AG09319 (cell line): ENCODE measurements at places on chromosomes 16 and 17.

- DNase-seq: no peak
Observed at GRCh38 chr17:51032850-51033249, 87.8 kb downstream of the SPAG9 start.

DNA sequence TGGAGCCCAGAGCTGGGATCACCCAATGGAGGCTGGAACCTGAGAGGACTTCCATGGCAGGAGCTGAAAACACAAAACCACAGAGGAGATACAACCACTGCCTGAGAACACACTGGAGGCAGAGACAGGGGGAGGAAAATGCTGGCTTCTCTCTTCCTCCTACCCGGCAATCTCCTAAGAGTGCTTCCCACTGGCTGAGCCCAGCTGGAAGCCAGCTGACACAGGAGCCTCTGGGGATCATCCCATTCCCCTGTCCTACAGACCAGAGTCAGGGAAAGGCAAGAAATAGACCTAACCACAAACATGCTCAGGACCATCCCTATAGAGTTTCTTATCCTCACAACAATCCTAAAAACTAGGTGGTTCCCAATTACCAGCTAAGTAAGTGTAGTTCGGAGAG, 112.4 kb upstream of the CDH5 start:
- no peak for DNase-seq

GRCh38 chr17:44847586-44847985, at the start of gene HIGD1B:
TSS of gene HIGD1B (plus strand) at chr17:44847883. CDS start at chr17:44848153, 270 bp downstream.
- no peak for DNase-seq

DNA sequence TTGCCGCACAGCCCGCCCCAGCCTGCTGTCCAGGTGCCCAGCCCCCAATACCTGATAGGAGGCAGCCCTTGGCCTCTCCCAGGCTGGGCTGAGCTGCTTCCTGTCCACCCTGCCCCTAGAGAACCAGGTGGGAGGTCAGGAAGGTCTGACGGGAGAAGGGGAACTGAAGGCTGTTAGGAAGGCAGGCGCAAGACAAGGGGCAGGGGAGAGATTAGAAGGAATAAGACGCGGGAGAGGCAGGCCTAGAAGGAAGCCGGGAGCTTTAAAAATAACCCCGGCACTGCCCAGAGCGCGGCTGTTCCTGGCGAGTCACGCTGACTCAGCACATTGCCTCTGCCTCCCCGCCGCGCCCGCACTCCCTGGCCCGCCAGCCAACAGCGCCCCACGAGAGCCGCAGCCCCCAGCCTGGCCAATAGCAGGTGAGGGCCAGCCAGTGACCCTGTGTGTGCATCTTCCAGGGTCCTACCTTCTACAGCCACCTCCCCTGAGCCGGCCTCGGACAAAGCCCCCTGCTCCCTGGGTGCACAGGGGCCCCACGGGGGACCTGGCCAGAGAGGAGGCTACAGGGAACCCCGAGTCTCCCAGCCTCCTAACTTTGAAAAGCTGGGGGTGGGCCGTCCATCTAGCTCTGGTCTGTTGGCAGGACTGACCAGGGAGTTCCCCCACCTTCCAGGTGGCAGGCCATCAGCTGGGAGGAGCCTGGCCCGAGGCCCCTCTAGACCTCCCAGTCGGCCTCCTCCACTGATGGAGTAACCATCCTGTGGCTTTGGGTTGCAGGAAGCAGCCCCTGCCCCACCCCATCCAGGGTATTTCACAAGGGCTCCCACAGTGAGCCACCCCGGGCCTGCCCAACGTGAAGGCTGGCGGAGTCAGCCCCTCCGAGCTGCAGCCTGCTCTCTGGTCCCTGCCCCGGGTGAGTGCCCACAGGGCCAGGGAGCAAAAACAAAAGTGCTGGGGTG, 4.0 kb downstream of the MAFG start:
- DNase-seq: no peak

DNA sequence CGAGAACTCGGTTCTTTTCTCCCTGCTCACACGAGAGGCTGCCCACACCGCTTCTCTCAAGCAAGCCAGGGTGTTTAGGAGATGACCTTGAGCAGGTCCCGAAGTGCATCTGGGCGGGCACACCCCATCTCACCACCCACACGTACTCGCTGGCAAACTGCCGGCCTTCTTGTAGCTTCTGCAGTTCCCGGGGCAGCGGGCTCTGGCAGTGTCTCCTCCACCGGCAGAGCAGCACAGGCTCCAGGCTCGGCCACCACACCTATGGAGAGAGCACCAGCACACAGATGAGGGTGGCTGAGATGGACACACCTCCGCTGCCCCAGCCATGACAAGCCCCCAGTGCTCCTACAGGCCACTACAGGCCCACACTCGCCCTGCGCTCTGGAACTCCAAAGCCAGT, 23.5 kb downstream of the ZNF276 start:
- DNase-seq: no peak

DNA sequence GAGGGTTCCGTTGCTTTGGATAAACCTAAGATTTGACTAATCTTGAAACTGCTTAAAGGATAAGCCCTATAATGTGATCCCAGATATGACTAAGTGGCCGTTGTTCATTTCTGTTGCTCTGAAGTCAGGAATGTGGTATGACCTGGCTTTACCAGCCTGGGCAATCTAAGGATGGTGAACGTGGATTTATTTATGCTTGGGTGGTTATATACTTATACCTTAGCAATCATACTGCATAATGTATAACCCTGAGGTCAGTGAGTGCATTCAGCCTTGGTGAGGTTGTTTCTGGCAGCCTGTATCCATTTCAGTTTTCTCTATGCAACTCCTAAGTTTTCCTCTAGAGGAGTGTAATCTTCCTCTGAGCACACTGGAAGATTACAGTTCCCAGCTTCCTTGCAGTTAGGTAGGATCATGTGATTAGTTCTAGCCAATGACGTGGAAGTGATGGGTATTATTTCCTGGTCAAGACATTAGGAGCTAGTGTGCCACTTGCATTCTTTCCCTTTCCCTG, 41.9 kb downstream of the FTO start:
- DNase-seq: no peak

GRCh38 chr17:50135316-50136095, 5.5 kb upstream of the SAMD14 start:
- no peak for DNase-seq

- no peak for DNase-seq
Observed at GRCh38 chr16:85282842-85283241, 170.6 kb upstream of the CIBAR2 start.

GRCh38 chr16:85399583-85400284, 213.4 kb upstream of the GSE1 start:
- DNase-seq: no peak

DNA sequence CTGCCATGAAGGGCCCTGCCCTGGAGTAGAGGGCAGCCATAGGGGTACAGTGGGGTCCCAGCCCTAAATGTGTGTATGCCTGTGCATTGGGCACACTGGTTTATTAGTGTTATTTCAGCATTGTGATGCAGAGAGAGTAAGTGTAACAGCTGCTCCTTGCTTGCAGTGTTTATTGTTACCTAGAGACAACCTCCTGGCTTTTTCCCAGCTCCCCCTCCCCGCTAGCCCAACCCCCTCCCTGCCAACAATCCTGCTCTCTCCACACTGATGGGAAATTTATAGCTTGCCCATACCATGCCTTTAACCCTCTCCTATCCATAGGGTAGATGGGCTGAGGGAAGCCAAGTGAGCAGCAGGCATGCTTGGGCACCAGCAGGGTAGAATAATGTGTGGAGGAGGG, 51.3 kb downstream of the NEUROD2 start:
- no peak for DNase-seq

GRCh38 chr16:24088767-24089166, 167.4 kb upstream of the CACNG3 start:
- no peak for DNase-seq

DNA sequence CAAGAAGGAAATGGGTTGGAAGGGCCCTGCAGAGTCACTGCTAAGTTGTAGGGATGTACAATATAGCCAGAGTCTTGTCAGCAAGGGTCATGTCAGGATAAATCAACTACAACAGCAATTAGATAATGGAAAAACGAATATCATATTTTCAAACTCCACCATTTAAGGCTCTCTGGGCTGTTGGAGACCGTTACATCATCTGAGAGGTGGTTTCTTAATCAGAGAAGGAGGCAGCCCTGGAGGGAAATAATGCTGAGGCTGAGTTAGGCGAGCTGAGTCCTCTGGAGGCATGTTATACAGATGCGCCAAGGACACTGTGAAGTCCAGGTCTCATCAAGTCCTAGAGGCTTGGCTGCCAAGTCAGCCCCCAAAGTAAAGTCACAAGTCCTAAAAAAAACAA, 30.3 kb downstream of the LYRM9 start:
- no peak for DNase-seq

DNA sequence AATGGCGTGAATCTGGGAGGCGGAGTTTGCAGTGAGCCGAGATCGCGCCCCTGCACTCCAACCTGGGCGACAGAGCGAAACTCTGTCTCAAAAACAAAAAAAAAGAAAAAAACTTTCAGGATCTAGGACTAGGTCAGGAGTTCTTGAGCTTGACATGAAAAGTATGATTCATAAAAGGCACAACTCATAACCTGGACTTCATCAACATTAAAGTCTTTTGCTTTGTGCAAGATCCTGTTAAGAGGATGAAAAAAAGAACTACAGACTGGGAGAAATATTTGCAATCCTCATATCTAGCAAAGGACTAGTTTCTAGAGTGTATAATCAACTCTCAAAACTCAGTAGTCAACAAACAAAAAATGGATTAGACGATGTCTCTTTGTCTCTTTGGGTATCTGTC, 40.0 kb downstream of the TBC1D16 start:
- no peak for DNase-seq

DNA sequence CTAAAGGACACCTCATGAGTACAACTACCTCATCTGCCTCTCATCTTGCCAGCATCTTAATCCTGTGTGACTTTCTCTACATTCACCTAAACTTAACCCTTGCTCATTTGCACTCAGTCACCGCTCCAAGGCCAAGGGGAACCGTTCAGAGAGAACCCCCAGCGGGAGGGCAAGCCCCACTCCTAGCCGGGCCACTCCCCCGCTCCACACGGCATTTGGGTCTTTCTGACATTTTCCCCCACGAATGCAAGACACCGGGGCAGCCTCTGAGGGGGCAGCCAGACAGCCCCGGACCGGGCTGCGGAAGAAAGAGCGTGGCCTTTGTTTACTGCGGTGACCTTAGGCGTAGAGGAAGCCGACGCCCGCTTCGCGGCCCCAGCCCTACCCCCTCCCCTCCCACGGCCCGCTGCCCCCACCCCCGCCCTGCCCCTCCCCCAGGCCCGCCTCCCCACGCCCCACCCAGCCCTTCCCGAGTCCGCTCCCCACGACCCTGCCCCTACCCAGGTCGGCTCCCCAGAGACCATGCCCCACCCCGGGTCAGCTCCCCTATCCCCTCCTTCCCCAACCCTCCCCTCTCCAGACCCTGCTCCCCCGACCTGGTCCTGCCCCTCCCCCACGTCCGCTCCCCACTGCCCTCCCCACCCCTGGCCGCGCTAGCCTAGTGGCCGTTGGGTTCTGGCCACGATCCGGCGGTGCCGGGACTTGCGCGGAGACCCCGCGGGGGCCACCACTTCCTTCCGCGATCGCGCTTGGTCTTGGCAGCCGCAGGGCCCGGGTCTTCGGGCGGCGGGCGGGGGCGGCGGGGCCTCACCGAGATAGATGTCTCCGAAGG, 789 bp downstream of the CSNK1D start:
- DNase-seq: no peak

- no peak for DNase-seq
Observed at GRCh38 chr16:27208796-27209195, 5.5 kb downstream of the KDM8 start.

DNA sequence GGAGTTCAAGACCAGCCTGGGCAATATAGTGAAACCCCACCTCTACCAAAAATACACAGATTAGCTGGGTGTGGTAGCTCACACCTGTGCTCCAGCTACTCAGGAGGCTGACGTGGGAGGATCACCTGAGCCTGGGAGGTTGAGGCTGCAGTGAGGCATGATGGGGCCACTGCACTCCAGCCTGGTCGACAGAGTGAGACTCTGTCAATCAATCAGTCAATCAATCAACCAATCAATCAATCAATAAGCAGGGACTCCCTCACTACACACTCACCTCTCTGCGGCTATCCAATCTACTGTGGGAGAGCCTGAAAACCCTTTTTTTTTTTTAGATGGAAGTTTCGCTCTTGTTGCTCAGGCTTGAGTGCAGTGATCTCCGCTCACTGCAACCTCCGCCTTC, 31.6 kb downstream of the CPSF4L start:
- no peak for DNase-seq

DNA sequence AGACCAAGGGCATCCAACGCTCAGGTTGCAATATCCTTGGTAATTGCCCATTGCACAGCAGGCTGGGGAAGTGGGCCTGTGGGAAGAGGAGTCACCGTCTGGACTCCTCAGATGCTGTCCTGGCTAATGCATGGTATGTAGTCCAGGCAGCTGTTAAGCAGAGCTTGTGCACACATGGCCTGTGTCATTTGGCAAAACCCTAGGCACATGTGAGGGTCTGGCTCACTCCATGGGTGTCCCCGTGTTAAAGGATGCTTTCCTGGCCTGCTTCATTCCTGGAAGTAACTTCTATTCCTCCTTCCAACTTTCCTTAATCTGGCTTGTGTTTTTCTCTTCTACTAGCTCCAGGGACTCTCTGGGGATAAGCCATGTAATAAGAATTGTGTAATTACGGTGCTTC, 378.0 kb upstream of the CA10 start:
- DNase-seq: no peak

DNA sequence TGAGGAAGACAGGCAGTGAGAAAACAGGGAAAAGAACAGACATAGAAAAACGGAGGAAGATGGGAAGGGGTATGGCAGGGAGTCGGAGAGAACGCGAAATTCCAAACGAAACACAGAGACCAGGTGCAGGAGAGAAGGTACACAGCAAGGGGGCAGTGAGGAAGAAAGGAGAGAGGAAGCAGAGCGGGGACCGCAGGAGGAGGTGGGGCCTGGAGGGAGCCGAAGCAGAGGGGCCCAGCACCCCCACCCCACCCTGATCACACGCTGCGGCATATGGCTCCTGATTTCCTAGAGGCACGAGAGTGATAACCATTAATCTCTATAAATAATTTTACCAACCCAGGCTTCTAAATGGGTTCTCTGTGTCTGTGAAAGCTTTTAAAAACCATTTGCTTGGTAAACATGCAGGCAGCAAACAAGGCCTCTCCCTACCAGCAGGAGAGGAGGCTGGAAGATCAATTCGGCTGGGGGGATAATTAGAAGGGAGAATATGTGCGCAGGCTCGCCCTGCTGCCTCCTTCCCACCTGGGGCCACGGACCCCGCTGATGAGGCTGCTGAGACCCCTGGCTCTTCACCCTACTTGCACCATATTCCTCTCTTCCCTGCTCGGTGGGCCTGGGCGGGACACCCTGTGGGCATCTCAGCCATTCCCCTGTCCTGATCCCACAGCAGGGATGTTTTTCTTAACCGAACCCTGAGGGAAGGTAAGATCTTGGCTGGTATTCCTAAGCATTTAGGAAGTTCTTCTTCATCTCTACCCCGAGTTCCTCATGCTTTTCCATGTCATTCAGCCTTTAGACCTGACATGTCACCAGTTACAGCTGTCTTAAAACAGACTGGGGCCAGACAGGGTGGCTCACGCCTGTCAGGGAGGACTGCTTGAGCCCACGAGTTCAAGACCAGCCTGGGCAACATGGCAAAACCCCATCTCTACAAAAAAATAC, 86.7 kb downstream of the TMEM132E start:
- no peak for DNase-seq

- no peak for DNase-seq
Observed at GRCh38 chr16:69522732-69523404, 42.9 kb upstream of the NFAT5 start.
